ENCODE measurements at places on chromosomes 7 and 10.

DNA sequence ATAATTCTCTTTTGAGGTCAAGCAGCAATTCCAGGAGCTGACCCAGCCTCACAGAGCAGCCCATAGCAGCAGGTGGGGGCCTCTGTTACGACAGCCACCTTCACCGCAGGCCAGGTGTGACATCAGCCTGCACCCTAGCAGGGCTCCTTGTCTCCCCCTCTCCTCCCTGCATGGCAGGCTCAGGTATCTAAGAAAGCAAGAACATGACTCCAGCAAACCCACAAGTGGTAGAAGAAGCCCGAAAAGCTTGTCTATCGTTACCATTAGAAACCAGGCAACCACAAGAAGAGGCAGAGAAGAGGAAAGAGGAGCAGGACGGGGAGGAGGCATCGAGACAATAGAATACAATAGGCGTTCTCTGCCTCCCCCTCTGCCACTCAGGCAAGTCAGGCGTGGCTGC, 104.0 kb upstream of the PRR15 start:
- DNase-seq = no peak

DNA sequence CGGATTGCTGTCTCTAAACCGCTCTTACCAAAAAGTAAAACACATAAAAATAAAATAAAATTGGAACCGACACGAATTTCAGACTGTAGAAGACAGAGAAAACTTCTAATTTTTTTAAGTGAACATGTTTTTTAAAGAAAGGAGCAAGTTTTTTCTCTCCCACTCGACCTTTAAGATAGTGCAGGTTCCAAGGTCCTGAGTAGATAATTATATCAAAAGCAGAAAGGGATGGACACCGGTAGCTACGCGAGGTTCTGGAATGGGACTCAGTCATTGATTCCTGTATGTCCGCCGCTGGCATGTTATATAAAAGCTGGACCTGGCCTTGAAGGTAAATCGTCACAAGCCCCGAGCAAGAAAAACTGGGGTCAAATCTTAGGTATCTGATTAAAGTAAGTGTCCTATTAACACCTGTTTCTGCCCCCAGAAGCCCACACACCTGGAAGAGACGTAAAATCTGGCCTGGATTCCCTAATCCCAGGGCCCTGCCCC, 462 bp upstream of the CISD1 start:
- no peak for DNase-seq

DNA sequence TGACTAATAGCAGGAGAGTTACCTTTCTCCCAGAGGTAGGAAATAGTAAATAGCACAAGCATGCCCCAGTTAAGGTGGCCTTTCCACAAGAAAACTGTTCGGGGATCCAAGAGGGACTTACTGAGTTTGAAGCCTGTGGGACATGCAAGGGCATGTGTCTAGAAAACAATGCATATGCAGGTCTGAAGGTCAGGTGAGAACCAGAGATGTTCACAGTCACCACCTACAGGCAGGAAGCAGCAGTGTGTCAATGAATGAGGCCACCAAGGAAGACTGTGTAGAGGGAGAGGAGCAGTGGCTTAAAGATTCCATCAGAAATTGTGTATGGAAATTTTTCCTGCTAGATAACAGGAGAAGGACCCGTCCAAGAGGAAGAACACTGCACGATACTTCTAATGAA, 66.0 kb downstream of the CALD1 start:
- DNase-seq = no peak

GRCh38 chr7:861222-861621, 15.1 kb upstream of the GET4 start:
- DNase-seq = no peak
